ENCODE measurements at places on chromosomes 4 and X.

DNA sequence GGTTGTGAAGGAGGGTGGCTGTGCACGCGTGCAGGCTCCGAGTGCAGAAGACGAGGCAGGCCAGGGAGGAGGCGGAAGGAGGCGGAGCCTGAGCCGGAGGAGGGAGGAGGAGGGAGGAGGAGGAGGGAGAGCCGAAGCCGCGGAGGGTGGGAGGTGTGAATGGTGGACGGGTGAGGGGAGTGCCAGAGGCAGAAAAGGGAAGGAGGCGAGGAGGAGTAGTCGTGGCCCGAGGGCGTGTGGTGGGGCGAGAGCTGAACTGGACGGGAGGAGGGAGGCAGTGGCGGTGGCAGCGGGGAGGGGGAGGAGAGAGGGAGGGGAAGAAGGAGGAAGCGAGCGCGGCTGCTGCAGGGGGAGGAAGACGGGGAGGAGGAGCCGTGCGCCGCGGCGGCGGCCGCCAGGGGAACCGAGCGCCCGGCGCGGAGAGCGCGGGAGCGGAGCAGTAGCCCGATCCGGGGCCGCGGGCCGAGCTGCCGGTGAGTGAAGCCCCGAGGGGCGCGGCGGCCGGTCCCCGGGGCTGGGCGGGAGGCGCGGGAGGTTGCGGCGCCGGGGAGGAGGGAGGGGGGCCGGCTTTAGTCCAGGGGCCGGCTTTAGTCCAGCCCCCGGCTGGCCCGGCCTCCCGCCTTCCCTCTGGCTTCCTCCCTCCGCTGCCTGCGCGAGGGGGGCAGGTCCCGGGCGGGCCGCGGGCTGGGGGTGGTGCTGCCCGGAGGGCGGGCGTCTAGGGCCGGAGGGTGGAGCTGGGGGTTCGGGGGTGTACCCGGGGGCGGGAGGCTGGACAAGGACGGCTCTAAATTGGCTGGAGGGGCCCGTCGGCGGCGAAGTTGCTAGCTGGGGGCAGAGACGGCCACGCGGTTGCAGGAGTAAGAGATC, at the start of gene TMEM164:
TMEM164 (plus strand) TSS at position 815 of the 867 bp plus-strand sequence. CDS start 661 bp downstream, outside the sequence.
- DNase-seq: peak; percentile 60

DNA sequence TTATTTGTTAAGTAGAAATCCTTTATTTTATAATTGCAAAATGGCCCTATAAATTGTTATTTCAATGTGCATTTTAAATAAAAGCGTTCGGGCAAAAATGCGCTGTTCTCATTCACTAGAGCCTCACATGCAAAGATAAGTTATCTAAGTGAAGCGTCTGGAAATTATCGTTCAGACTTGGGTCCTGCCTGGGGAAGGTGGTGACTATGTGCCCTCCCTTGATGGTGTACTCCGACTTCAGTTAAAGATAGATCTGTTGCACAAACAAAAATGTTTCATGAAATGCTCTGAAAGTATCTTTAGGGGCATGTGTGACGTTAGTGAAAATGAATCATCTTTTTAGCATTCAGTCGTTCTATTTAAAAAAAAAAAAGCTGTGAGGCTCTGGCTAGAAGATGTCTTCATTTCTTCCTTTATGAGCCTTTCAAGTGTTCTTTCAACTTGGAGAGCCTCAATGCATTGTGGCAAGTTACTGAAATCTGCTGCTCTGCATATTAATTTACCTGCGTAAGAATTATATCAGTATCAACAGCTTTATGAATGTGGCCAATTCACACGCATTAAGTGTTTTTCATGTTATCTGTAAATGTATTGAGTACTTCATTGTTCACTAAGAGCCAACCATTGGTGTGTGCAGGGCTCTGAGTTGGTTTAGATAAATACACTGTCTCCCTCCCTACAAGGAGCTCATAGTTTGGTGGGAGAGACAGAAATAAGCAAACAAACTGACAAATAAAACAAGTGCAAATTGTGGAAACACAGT, 83.0 kb downstream of the AFF1 start:
- no peak for DNase-seq

GRCh38 chr4:25938787-25939186, 24.8 kb downstream of the SMIM20 start:
- peak; percentile 15 for DNase-seq

GRCh38 chr4:30535255-30535654, 184.9 kb upstream of the PCDH7 start:
- no peak for DNase-seq
